ENCODE measurements at places on chromosomes 6 and 20. TPM values are rescaled to one million over a fixed set of nuclear protein-coding genes. Genes with fewer than 3 reads are reported as not detected.

HCK gene
- not detected for total RNA-seq

BTNL2 gene
- not detected for total RNA-seq

DEF6 gene
- total RNA-seq = 1.2 TPM

EMILIN3 gene
- not detected for total RNA-seq

LY6G6D gene
- not detected for total RNA-seq

HLA-DMB gene
- not detected for total RNA-seq

SPO11 gene
- not detected for total RNA-seq

LY6G6F gene
- total RNA-seq = not detected

ME1 gene
- total RNA-seq = 48.9 TPM

HNF4A gene
- total RNA-seq = not detected

ERMARD gene
- total RNA-seq = 17.8 TPM

KCNK15 gene
- 0.09 TPM for total RNA-seq

NKAIN4 gene
- not detected for total RNA-seq

Data from smooth muscle cell of the umbilical artery (primary cell).